Right lung (tissue), 10 donors: ENCODE measurements at places on chromosomes 4 and X. TPM values are rescaled to one million over a fixed set of nuclear protein-coding genes. Genes with fewer than 3 reads are reported as not detected.
A peak's percentile ranks its signal among the peaks of the same experiment; 100 is the strongest.

The MAGEA8 gene
- 0.12 TPM for polyA plus RNA-seq

The GAGE12E gene
- polyA plus RNA-seq: not detected

The REPS2 gene
- polyA plus RNA-seq: 14.0 TPM

The CFP gene
- polyA plus RNA-seq: 6.1 TPM

The CXorf49B gene
- polyA plus RNA-seq: not detected

The NUDT6 gene
- 16.1 TPM for polyA plus RNA-seq

The TMPRSS11B gene
- 0.09 TPM for polyA plus RNA-seq

GRCh38 chrX:63708801-63709200 is 76.2 kb downstream of the ARHGEF9 start:
- no peak for DNase-seq

DNA sequence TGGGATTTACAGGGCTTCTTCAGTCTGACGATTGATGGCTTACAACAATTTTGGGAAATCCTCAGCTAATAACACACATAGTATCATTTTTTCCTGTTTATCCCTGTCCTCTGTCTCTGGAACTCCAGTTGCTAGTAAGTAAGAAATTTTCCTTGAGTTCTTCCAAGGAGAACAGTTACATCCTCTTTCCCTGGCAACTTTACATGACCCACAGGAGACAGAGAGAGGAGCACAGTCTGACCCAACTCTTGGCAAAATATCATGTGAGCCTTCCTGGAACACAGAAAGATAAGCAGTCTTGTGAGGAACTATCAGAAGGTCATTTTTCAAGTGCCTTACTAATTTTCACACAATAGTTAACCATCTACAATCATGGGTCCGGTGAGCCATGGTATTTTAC is 578.7 kb upstream of the PABPC4L start:
- DNase-seq: no peak

DNA sequence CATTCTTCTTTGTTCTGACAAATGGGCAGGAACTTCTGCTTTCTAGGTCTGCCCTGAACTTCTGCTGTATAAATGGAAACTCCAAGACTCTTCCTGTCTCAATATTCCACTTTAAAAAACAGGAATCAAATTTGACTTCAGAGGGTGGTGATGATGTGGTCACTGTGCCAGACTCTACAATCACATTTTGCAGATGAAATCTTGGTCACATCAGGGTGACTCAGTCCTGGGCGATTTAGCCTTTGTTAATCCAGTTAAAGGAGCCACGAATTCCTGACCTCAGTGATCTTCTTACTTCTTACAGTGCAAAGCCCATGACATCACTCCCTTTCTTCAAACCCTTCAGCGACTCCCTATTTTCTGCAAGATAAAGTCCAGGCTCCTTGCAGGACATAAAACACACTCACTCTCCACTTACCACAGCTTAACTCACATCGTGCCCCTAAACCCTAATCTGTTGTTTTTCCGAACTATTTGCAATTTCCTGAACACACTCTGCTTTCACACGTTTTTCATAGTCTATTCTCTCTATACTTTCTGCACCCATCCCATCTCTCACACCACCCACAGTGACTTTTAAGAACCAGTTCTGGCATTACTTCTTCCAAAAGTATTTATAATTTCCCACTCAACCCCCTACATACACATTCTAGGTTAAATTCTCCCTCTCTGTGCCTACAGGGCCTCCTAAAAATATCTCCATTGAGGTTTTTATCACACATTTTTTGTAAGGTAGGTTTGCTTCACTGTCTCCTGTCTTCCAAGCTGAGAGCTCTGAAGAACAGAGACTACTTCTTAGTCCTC is 11.1 kb downstream of the GASK1B start:
- no peak for DNase-seq

DNA sequence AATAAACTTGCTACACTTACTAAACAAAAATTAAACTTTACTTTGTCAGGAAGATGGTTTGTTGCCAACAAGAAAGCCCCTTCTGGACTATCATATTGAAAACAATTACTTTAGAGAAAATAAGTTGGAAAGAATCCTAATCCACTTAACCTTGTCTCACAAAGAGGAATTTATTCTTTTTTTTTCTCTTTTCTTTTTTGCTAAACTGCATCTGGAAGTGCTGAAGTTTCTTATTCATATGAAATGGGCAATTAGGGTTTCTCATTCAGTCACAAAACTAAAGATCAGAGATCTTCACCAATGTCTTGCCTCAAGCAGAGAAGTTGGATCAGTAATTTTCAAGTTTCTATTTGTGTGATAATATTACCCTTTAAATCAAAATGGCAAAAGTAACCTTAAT is 234.9 kb upstream of the AMOT start:
- DNase-seq: no peak

DNA sequence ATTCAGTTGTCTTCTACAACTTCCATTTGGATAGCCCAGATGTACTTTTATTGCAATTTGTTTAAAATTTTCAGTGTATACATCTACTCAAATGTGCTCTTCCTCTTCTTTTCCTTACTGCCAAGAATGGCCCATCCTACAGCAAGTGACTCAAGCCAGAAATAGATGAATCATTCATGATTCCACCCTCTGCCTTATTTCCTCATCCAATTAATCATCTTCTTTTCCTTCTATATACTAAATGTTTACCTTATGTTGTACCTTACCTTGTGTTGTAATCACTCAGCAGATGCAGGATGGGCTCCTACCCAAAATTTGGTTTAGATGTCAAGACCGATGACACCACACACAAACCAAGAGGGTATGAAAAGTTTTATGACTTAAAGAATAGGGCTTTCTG is 437.8 kb downstream of the GRXCR1 start:
- DNase-seq: no peak

- DNase-seq: no peak
Measured at GRCh38 chr4:172485007-172485406, 671.8 kb downstream of the GALNTL6 start.

- no peak for DNase-seq
Measured at GRCh38 chr4:137300776-137301175, 231.5 kb downstream of the PCDH18 start.

DNA sequence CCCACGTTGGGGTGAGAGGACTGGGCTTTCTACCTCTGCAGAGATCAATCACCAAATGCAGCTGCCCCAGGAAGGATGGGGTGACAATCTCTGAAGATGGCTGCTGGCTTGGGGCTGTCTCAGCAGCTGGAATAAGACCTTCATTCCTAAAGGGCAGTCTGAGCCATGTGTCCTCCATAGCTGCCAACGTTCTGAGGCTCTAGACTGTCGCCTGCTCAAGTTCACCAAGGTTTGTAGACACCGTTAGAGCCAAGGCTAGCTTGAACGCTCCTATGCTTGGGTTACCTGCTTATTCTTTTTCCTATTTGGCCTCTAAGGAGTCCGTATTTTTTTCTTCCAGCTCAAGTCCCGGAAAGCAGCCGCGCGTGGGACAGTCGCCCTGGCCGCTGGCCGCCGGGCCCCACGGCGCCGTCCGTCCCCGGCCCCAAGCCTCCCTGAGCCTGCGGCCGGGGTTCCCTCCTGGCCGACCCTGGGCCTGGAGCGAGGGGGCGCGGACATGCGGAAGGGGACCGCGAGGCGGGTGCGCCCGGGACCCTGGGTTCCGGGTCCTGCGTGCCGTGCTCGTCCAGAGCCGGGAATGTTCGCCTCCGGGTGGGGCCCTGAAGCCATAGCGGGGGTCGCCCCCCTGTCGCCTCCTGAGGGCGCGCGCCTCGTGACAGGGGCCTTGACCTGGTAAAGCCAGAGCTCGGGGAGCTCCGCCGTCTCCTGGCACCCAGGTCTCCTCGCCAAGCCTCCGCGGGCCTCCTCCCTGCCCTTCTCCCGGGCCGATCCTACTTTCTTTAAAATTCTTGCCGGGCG is 23.3 kb downstream of the MRFAP1 start:
- DNase-seq: no peak

GRCh38 chr4:161320377-161320776 is 843.4 kb downstream of the FSTL5 start:
- DNase-seq: no peak

GRCh38 chrX:69109706-69110105 is 55.5 kb downstream of the PJA1 start:
- DNase-seq: no peak

DNA sequence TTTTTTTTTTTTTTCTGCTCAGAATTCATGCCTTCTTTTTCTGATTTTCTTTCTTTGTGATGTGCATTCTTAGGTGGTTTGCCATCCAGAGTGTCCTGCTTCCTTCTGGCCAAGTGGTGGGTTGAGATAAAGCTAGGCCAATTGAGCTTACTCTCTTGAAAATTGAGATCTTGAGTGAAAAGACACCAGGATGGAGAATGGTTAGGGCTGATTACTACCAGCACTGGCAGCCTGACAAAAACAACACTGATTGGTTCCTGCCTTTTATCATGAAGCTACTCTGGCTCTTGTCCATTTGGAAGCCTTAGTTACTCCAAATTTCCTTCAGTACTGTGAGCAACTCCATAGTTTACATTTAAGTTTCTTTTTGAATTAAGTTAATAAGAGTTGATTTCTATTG is 404.0 kb downstream of the PPARGC1A start:
- DNase-seq: peak; percentile 17

DNA sequence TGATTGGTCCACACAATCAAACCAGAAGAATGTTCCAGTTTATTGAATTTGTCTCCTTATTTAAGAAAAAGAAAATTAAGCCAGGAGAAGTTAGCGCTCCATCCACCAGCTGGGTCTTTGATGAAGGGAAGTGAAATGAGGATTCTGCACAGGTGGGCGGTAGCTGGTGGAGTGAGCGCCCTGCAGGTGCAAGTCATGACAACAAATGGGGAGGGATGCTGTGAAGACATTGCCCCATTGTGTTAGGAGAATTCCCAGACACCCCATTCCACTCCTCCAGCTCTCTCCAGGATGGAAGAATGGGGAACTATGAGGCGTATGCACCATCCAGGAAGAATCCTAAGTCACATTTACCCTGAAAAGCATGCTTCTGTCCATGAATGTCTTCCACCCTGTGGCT is 22.9 kb downstream of the PLRG1 start:
- DNase-seq: no peak

DNA sequence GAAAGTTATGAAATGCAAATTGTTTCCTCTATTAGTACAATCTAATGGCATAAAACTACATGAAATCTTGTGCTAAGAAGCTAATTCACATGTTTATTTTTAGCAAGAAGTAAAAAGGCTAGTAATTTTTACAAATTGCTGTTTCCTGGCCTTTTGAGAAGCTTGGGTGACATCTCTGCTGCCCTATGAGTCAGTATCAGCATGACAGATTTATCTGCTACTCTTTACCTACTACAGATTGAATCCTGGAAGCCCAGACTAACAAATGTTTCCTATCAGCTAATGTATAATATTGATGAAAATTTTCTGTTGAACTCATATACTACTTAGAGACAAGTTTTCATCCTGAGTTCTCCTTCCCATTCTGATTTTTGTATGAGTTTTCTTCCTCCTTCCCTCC is 232.4 kb downstream of the DCTD start:
- DNase-seq: no peak

- DNase-seq: no peak
Measured at GRCh38 chrX:38409289-38409688, 56.9 kb downstream of the OTC start.

DNA sequence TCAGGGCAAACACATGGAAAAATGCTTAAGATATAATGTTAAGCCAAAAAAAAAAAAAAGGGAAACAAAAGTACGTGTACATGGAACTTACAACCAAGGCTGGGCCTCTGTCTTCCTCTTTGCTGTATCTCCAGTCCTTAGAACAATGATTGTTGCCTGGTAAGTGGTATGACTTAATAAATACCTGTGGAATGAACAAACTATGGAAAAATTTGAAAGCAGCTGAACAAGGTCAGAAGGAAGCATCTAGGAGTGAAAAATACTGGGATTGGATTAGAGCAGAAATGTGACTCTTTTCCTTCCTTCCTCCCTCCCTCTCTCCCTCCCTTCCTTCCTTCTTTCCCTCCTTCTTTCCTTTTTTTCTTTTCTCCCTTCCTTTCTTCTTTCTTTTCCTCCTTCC is 54.2 kb upstream of the SMIM10 start:
- DNase-seq: no peak

DNA sequence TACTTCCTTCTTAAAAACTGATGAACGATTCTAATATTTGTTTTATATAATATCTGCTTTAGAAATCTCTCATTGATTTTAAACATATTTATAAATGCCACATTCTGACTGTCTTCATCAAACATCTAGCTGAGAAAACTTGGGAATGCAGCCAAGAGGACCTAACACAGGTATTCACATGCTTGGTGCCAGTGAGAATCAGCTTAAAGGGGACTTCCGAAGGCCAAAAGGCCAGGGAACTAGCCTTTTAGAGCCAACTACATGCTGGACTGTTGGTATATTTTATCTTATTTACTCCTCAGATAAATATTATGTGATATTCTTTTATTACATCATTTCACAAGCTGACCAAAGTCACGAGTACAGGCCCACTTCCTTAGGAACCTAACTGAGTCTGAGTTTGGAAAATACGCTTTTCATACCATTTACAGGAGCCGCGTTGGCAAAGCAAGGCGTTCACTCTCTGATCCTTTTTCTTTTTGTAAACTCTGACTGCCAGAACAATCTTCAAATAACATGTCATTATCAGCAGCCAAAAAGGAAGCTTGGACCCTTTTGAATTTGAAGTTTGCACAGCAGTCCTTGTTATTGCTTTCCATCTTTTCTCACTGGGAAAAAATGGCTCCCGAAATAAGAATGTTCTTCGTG is 41.1 kb upstream of the PDLIM3 start:
- no peak for DNase-seq

DNA sequence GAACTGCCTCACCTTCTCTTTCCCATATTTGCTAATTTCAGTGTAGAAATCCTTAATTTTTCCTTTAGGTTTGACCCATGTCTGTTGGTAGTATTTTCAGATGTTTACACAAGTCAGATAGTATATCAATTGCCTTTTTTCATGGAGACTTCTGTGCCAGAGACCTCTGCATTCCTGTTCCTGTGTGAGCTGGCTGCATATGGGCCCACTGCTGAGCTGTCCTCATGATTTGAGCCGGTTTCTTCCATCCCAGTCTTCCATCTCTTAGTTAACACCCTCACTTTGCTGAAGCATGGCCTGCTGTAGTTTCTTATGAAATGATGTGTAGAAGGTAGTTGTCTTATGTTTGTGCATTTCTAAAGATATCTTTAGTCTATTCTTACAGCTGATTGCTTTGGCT is 40.0 kb downstream of the CDS1 start:
- no peak for DNase-seq

DNA sequence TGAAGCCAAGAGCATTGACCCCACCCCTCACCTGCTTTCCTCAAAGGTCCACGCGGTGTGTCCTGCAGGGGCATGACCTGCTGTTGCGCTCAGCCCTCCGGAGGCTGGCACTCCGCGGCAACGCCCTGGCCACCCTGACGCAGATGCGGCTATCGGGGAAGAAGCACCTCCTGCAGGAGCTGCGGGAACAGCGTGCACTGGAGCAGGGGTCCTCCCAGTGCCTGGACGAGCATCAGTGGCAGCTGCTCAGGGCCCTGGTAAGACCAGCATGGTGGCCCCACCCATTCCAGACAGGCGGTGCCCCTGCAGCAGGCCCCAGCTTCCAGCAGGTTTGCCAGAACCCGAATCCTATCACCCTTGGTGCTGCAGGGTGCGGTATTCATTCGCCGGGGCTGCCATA is 86.0 kb downstream of the EVC start:
- DNase-seq: no peak

DNA sequence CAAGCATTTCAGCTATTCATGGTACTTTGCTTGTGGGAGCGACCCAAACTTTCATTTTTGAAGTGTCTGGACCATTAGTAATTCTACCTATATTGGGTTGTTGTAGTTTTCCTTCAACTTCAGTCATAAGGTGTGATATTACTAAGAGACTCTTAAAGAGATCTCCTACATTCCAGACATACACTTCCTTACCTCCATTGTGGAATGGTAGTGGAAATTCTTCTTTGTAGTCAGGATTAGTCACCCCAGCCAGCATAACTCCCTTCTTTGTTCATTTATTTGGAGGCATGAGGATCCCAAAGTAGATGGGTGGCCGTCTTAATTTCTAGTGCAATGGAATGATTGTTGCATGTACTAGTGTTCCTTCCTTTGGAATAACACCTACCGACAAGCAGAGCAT is 991.4 kb downstream of the ARAP2 start:
- DNase-seq: no peak
